ENCODE measurements at places on chromosomes 1 and 21. TPM values are rescaled to one million over a fixed set of nuclear protein-coding genes. Genes with fewer than 3 reads are reported as not detected.

Gene FAM43B
- total RNA-seq, result not detected

Gene HCRTR1
- not detected for total RNA-seq

Gene THEMIS2
- 122 TPM for total RNA-seq

Gene ARID4B
- total RNA-seq, result 43.9 TPM

Gene KCND3
- total RNA-seq, result 11.1 TPM

Gene PTGS2
- total RNA-seq, result not detected

Gene PLEKHG5
- total RNA-seq, result 4.6 TPM

Gene SLC45A3
- total RNA-seq, result 3.2 TPM

Gene C21orf91
- 6.0 TPM for total RNA-seq

Gene LPAR3
- total RNA-seq, result not detected

Gene ARHGAP29
- 71.9 TPM for total RNA-seq

Gene LENEP
- not detected for total RNA-seq

Gene FCRLB
- total RNA-seq, result 0.66 TPM

Gene SLAMF1
- total RNA-seq, result 0.33 TPM

Gene CD84
- 67.0 TPM for total RNA-seq

Gene CD34
- total RNA-seq, result 71.4 TPM

Gene TAL1
- 20.5 TPM for total RNA-seq

Gene ADORA1
- total RNA-seq, result 0.33 TPM

Gene L1TD1
- not detected for total RNA-seq

All from subcutaneous adipose tissue (tissue), 4 donors.